ENCODE measurements at places on chromosomes 7 and 10. TPM values are rescaled to one million over a fixed set of nuclear protein-coding genes. Genes with fewer than 3 reads are reported as not detected.

MMD2 gene
- total RNA-seq, result not detected

GNAT3 gene
- not detected for total RNA-seq

LLCFC1 gene
- not detected for total RNA-seq

ELN gene
- not detected for total RNA-seq

NEUROG3 gene
- not detected for total RNA-seq

RET gene
- total RNA-seq, result 0.31 TPM

ST8SIA6 gene
- not detected for total RNA-seq

DHTKD1 gene
- 19.9 TPM for total RNA-seq

TCAF1 gene
- 13.8 TPM for total RNA-seq

FGFR2 gene
- not detected for total RNA-seq

FAM25C gene
- not detected for total RNA-seq

PRSS37 gene
- not detected for total RNA-seq

TLX1 gene
- total RNA-seq, result not detected

HOGA1 gene
- not detected for total RNA-seq

PBLD gene
- total RNA-seq, result 1.1 TPM

FANK1 gene
- total RNA-seq, result not detected

NYAP1 gene
- total RNA-seq, result 0.37 TPM

RSPH10B2 gene
- total RNA-seq, result 0.20 TPM

ASZ1 gene
- total RNA-seq, result not detected

ATRNL1 gene
- not detected for total RNA-seq

ZNF117 gene
- 3.1 TPM for total RNA-seq

NPSR1 gene
- total RNA-seq, result not detected

MSANTD7 gene
- total RNA-seq, result 29.6 TPM

OR2A5 gene
- not detected for total RNA-seq

PDCD11 gene
- total RNA-seq, result 99.0 TPM

HYAL4 gene
- total RNA-seq, result not detected

VIPR2 gene
- 0.70 TPM for total RNA-seq

GOLGA7B gene
- total RNA-seq, result 0.26 TPM
